Breast epithelium (tissue), 4 donors: ENCODE measurements at places on chromosomes 5 and 9.

DNA sequence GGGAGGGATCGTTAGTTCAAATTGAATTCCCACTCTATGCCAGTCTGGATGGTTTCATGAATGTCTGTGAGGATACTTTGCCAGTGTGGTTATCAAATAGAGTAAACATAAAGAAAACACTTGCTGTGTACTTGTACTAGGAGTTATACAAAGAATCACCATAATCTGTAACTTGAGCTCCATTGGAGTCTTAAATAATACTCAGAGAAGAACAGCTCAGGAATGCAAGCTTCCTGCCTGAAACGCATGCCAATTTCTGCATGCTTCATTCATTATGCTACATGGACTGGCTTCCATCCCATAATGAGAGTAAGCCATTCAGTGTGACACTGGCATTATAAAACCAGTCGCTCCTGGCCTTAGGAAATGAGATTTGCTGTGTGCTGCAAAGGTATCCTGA lies 351.4 kb downstream of the SEMA5A start:
- peak; percentile 28 for DNase-seq

GRCh38 chr5:149791881-149792280 lies 61.8 kb downstream of the PPARGC1B start:
- DNase-seq, result no peak

DNA sequence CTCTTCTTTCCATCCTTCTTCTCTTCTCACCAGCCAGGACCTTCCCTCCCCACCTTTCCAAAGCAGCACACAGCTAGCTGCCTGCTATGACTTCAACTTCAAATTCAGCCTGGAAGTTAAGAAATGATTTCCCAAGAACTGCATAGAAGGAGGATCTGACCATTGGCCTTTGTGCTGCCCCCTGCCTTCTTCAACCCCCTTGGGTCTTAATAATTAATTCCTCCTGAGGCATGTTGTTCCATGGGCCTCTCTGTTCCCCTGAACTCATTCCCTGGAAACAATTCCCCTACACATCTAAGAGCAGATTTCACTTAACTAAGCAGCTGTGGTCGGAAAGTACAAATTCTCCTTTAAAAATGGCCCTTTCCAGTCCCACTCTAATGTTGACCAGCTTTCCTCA lies 62.4 kb downstream of the ADAMTS12 start:
- no peak for DNase-seq

DNA sequence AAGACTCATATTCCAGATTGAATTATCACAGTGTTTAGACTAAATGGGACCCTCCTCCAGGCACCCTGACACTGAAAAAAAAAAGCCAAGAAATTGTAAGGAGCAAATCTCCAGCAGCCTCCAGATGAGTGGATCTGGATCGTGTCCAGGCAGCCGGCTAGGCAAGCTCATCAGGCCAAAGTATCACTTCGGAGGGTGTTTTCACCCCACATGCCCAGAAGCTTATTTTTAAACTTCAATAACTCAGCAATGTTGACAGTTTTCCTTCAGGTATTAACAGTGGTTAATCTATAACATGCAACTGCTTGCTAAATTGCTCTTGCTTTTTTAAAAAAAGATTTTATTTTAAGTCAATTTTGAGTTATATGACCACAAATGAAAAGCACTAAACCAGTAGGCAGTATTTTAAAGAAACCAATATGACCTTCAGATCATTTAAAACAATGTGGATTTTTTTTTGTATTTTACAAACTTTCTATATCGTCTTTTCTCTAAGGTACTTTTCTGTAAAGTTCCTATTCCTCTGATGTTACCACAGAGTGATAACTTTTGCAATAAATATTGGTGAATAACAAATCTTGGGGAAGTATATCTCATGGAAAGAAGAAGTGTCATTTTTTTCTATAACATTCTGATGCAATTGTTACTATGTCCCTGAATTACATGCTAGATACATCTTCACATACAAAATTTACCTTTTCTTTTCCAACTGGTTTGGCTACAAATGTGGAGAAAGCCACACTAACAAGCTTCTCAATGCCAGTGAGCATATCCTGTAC lies 30.7 kb downstream of the ACOT12 start:
- DNase-seq, result no peak

- DNase-seq, result no peak
Observed at GRCh38 chr5:126816649-126817048, 39.7 kb downstream of the LMNB1 start.

DNA sequence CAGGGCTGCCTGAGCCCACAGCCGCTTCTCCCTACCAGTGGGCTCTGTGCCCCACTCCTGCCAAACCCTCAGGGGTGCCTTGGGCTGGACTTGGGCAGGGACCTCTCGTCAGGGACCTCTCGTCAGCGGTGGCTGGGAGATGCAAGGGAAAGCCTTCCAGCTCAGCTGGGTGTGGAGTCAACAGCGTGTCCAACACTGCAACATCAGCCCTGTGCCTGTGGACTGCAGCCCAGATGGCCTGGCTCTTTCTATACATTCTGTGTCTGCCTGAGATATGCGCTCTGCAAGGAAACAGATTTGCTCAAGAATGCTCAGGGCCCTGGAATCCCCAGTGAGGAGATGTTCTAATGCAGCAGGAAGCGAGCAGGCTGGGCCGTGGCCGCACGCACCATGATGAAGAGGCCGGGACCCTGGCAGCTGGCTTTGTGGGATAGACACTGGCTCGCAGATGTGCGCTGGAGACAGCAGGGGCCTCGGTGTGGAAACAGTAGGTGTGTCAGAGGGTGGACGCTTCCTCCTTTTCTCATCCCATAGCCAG lies 85.0 kb upstream of the COL5A1 start:
- no peak for DNase-seq

DNA sequence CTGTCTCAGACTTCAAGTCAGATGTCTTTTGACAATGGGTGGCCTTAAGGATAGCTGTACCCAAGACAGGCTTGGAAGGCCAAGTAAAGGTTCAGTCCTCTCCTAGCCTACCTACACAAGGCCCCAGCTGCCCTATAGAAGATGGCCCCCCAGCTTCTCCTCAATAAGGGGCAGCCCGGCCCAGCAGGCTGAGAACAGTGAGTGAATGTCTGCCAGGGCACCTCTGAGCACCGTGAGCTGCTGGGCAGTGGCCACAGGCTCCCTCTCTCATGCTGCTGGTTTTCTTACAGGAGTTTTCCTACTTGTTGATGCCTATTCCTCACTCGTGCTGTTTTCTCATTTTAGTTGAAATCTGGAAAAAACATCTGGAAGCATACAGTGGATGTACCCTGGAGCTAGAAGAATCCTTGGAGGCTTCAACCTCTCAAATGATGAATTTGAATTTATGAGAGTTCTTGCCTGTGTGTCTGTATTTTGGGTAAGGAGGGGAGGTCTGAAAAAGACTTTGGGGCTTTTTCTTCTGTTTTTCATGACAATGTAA lies 40.1 kb downstream of the SECISBP2 start:
- no peak for DNase-seq

- no peak for DNase-seq
Observed at GRCh38 chr5:7000310-7000709, 287.1 kb downstream of the TENT4A start.

DNA sequence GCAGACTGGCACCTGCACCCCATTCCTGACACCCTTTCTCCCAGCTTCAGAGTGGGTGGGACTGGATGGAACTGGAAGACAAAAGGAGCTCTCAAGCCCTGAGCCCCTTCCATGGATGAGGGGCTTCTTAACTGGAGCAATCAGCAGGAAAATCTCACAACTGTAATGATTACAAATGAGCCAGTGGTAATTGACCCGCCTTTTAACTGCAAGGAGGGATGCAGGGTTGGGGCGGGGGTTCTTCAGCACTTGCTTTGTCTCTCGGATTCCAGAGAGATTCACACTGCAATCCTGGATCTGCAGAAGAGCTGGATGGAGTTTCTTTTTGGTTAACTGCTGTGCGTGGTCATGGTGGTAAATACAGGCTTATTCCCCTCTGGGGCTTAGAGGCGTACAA lies 160.1 kb upstream of the SHB start:
- no peak for DNase-seq

DNA sequence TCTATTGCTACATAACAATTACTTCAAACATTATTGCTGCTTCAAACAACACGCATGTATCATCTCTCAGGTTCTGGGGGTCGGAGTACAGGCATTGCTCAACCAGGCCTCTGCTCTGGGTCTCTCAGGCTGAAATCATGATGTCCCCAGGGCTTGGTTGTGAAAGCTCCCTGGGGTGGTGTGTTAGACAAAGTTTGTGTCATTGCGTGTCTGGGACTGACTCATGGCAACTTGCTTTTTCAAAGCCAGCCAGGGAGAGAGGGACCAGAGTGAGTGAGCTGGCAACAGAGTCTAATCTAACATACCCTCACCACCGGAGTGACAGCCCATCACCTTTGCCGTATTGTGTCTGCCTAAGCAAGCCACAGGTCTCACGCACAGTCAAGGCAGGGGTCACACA lies 259.2 kb upstream of the NFIL3 start:
- no peak for DNase-seq

- DNase-seq, result no peak
Observed at GRCh38 chr9:70639853-70640814, 225.7 kb upstream of the KLF9 start.

DNA sequence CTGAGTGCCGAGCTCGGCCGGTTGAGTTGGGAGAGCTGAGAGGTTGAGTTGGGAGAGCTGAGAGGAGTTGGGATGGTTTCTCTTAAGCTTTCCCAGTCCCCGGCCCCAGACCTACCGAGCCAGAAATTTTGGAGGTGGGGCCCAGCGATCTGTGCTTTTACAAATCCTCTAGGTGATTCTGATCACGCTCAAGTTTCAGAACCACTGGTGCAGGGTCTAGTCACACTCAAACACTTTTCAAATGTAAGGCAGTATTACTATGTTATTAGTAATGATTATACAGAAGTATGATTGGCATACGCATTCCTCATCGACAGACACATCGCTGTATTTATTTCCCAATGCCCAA lies 256 bp upstream of the CLINT1 start:
- no peak for DNase-seq

DNA sequence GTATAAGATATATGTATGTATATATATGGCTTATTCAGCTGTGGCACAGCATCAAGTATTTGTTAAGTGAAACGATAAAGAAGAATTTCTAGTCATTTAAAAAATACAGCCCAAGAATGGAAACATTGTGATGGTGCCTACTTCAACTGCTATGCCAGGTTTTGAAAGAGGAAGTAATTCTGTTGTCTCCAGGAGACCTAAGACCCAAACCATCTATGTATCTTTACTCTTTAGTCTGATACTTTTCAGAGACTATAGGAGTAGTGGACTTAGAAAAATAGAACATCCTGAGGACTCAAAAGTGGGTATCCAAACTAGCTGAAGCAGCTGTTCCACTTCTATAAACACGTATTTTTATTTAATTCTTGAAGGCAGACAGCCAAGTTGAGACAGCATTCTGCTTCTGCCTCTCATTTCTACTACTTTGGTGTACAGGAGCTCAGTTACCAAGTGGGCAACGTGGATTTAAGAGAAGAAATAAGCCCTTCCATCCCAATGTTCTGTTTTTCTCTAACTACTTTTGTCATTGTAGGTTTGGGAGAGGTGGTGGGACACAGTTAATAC lies 110.7 kb downstream of the RPS23 start:
- no peak for DNase-seq

- DNase-seq, result no peak
Observed at GRCh38 chr9:9874270-9874669, 738.5 kb downstream of the PTPRD start.

- no peak for DNase-seq
Observed at GRCh38 chr5:111853748-111854147, 96.8 kb upstream of the NREP start.

DNA sequence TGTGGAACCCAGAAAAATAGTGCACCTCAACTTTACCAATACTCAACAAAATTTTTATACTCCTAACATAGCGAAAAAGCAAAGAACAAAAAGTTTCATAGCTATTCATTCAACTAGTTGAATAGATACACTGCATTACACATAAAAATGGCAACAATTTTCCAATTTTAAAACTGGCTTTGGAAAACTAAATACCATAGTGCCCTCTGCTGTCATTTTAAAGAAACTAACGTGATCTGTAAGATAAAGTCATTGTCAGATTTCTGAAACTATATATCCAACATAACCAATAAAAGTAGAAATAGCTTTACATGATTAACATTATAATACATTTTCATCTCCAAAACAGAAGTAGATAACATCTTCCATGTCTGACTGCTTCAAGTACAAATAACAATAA lies 31.6 kb downstream of the DTWD2 start:
- no peak for DNase-seq

DNA sequence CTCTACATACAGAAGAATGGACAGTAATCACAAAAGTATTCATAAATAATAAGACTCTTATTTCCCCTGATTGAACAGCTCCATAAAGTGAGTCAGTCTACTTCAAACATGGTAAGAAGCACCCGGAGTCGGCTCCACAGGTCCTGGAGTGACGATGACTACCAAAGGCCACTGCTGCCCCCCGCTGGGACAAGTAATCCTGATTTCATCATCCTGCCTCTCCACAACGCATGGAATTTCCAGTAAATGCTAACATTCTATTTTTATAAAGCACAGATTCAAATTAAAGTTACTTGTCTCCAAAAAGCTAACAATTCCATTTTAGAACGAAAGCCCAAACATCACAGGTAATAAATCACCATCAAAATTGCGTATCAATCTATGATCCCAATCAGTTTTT lies 16.2 kb downstream of the ATPSCKMT start:
- DNase-seq, result no peak

DNA sequence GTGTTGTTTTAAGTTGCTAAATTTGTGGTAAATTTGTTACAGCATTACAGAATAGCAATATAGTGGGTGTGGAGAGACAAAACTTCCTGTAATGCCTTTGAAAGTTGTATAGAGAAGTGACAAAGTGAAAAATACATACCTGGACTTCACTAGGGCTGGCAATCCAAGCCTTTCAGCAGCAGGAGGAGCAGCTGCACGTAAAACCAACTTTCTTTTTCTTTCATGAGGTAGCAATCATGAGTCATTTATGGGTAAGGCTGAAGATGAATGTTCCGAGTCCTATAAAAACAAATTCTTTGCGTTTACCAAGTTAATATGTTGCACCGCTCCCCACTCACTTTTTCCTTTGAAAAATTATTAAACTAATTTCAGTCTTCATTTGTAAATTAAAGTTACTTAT lies 1138.2 kb downstream of the TAF11L14 start:
- no peak for DNase-seq

GRCh38 chr5:116521173-116521872 lies 53.3 kb downstream of the SEMA6A start:
- no peak for DNase-seq

DNA sequence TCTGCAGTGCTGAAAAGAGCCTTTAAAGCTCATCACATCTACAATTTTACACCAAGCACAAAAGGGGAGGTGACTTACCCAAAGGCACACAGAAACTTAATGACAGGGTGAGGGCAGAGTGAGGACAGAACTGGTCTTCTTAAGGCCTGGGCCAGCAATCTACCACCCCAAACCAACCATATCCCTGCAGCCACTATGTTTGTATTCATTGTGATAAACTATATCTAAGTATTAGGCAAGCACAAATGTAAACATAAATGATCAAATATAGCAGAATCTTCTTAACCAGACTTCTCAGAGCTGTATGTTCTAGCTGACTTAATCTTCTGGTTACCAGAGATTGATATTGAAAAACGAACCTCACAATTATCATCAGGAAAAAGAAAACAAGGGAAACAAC lies 47.9 kb upstream of the RNF38 start:
- DNase-seq, result no peak
